ENCODE measurements at places on chromosomes 2 and 18.

DNA sequence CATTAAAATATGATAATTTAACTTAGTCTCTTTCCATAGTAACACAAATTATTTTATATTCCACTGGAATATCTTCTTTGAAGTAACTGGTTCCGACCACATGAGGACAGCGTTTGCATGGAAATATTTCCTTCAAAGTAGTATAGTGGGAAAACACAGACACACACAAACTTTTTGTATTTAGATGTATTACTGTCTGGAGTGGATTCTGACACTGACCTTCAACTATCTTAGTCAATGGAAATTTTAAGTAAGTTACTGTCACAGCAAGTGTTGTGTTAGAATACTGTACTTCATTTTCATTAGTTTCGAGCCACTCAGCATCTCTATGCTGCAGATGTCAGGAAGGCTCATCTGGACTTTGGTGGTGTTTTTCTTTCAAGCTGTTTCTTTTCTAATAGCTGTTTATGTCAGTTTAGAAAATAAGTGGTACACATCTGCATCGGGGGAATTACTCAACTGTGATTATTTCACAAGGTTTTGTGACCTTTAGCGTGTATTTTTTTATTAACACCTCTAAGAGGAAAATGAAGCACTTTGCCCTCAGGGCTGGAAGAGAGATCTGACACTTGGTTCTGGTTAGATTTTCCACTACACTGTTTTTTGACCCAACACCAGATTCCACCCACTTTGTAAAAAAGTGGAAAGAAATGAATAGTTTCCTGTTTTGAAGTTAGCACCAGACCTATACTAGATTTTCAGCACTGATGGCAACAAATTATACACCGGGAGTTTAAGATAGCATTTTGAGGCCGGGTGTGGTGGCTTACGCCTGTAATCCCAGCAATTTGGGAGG lies 18.9 kb upstream of the THOC1 start:
- no peak for DNase-seq

GRCh38 chr2:125572660-125573059 lies 1083.3 kb upstream of the GYPC start:
- DNase-seq: no peak

DNA sequence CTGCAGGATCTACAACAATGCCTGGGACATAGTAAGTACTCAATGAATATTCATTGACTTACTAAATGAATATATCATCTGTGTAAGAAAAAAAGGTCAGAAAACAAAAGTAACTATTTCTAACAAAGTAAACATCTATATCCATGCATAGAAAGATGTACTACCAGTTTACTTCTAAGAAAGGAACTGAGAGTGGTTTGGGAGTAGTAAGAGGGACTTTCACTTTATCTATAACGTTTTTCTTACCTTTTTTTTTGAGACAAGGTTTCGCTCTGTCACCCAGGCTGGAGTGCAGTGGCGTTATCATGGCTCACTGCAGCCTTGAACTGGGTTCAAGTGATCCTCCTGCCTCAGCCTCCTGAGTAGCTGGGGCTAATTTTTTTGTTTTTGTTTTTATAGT lies 25.7 kb downstream of the DHX57 start:
- DNase-seq: no peak

- DNase-seq: no peak
These were observed 64.4 kb upstream of the RAPH1 start for GRCh38 chr2:203599509-203599908.

GRCh38 chr2:226607379-226607778 lies 192.2 kb downstream of the IRS1 start:
- no peak for DNase-seq

- peak; percentile 88 for DNase-seq
These were observed at the start of gene ANKRD53 for GRCh38 chr2:70978341-70979179. Gene ANKRD53, plus strand, starts transcription at chr2:70978630. Its CDS starts 16 bp downstream, at chr2:70978646.

- no peak for DNase-seq
These were observed 16.2 kb upstream of the MBD2 start for GRCh38 chr18:54240629-54241107.

GRCh38 chr2:70574109-70574508 lies 20.5 kb upstream of the TGFA start:
- DNase-seq: no peak

GRCh38 chr2:173434762-173435569 lies 80.3 kb downstream of the CDCA7 start:
- DNase-seq: no peak

DNA sequence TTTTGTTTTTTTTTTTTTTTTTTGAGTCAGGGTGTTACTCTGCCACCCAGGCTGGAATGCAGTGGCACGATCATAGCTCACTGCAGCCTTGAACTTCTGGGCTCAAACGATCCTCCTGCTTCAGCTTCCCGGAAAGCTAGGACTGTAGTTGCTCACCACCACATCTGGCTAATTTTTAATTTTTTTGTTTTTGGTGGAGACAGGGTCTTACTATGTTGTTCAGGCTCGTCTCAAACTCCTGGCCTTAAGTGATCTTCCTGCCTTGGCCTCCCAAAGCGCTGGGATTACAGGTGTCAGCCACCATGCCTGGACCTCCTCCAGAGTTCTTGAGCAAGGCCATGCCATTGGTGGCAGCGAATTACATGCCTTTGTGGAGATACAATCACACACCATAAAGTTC lies 35.2 kb downstream of the ASB1 start:
- no peak for DNase-seq

GRCh38 chr2:25049422-25049821 lies 7.5 kb downstream of the EFR3B start:
- DNase-seq: no peak

DNA sequence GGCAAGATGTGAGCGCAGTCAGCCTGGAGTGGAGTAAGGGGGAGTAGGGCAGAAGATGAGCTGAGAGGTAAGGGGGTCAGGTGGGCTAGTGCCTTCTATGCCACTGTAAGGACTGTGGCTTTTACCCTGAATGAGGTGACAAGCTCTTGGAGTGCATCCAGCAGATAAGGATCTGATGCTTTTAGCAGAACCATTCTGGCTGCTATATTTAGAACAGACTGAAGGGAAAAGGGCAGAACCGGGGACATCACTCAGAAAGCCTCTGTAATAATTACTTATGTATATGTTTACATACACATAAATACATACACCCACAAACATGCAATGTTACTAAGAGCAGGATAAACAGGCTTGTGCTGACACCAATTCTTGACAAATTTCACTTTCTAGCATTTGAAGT lies 124.8 kb downstream of the DTNB start:
- DNase-seq: no peak

DNA sequence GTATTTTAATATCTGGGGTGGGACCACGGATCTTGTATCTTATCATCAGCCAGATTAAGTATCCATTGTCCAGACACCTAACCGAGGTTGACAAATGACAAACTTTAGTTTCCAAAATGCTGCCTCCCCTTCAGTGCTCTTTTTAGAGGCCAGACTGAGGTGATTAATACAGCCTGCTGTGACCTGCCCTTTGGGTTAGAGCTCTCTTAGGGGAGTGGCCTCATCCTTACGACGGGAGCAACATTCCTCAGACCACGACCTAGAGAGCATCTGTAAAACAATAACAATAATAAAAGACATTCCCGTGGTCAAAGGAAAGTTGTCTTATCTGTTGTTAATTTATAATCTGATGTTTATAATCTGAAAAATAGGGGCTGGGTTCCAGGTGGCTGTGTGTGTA lies 405.3 kb downstream of the LPIN1 start:
- DNase-seq: no peak

DNA sequence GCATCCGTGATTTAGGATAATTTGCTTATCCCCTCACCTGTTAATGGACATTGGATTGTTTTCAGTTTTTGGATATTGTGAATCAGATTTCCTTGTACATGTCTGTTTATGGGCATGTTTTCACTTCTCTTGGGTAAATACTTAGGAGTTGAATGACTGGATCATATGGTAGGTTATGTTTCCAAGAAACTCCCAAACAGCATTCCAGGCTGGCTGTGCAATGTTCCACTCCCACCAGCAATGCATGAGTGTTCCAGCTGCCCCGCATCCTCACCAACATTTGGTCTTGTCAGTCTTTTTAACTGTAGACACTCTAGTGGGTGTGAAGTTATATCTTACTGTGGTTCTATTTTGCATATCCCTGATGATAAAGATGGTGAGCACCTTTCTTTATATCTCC lies 8.9 kb upstream of the LRRFIP1 start:
- DNase-seq: no peak

Measured in ecto neural progenitor cell (in vitro differentiated cells).